ENCODE measurements at places on chromosomes 1 and 21. TPM values are rescaled to one million over a fixed set of nuclear protein-coding genes. Genes with fewer than 3 reads are reported as not detected.

CC2D1B gene
- 18.3 TPM for total RNA-seq

GJA9 gene
- total RNA-seq = not detected

HP1BP3 gene
- 119 TPM for total RNA-seq

S100A9 gene
- total RNA-seq = 1.1 TPM

RNU1-4 gene
- not detected for total RNA-seq

HENMT1 gene
- 4.0 TPM for total RNA-seq

RYR2 gene
- 0.13 TPM for total RNA-seq

GPR3 gene
- total RNA-seq = 1.7 TPM

INAVA gene
- 43.1 TPM for total RNA-seq

Data from A549 treated with ZK216348 at 1 μM for 4 hours (cell line).